ENCODE measurements at places on chromosomes 16 and 17. TPM values are rescaled to one million over a fixed set of nuclear protein-coding genes. Genes with fewer than 3 reads are reported as not detected.

The GAST gene
- total RNA-seq, result not detected

The MC1R gene
- 1.9 TPM for total RNA-seq

The CHMP1A gene
- 34.7 TPM for total RNA-seq

The ZNF469 gene
- total RNA-seq, result 0.38 TPM

The MYH1 gene
- not detected for total RNA-seq

The TP53TG3 gene
- not detected for total RNA-seq

The DNAI2 gene
- total RNA-seq, result not detected

The KRTAP9-9 gene
- not detected for total RNA-seq

The DNAH2 gene
- 0.15 TPM for total RNA-seq

The EVI2B gene
- total RNA-seq, result 2.0 TPM

The G6PC1 gene
- 440 TPM for total RNA-seq

The EFCAB3 gene
- total RNA-seq, result not detected

The CHD9NB gene
- total RNA-seq, result 1.1 TPM

The CCL1 gene
- total RNA-seq, result not detected

The CARD14 gene
- 0.23 TPM for total RNA-seq

The HLF gene
- total RNA-seq, result 65.8 TPM

The ABCC11 gene
- total RNA-seq, result 5.8 TPM

The LRRC59 gene
- total RNA-seq, result 47.3 TPM

The RNF135 gene
- 4.7 TPM for total RNA-seq

The DRC7 gene
- total RNA-seq, result 0.50 TPM

The CACNG5 gene
- not detected for total RNA-seq

The SULT1A4 gene
- total RNA-seq, result 8.3 TPM

The TTYH2 gene
- 0.81 TPM for total RNA-seq

The SLFN12L gene
- 0.30 TPM for total RNA-seq

The SSTR5 gene
- not detected for total RNA-seq

The CES5A gene
- total RNA-seq, result 4.4 TPM

The TP53TG3F gene
- not detected for total RNA-seq

The PLA2G10 gene
- total RNA-seq, result not detected

The LGALS9C gene
- total RNA-seq, result 0.18 TPM

Data from left lobe of liver (tissue), 2 donors.